NCI-H1417 treated with DMSO at 0.1 percent for 48 hours (cell line): ENCODE measurements at places on chromosomes 1 and 21.

DNA sequence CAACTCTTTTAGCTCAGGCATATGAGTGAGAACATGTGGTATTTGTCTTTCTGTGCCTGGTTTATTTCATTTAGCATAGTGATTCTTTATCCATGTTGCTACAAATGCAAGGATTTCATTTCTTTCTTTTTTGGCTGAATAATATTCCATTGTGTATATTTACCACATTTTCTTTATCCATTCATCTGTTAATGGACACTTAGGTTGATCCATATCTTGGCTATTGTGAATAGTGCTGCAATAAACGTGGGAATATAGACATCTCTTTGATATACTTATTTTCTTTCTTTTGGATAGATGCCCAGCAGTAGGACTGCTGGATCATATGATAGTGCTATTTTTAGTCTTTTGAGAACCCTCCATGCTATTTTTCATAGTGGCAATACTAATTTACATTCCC, 30.8 kb downstream of the ASB17 start:
- no peak for DNase-seq

GRCh38 chr1:51219022-51219421, 17.1 kb upstream of the RNF11 start:
- DNase-seq = no peak

DNA sequence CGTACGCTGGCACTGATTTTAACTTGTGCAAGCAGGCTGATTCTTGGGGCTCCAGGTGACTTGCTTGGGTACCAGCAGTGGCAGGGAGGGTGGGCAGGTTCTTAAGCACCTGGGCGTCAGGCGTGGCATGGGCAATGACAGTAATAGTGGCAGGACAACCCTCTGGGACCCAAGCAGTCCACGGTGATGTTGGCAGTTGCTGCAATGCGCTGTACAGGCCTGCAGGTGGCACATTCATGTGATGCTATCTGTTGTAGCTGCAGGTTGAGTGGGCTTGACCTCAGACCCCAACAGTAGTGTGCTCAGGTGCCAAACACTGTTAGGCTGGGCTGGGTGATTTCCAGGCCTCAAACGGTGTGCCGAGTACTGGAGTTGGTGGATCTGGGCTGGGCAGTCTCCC, 10.2 kb upstream of the OR10J4 start:
- no peak for DNase-seq

DNA sequence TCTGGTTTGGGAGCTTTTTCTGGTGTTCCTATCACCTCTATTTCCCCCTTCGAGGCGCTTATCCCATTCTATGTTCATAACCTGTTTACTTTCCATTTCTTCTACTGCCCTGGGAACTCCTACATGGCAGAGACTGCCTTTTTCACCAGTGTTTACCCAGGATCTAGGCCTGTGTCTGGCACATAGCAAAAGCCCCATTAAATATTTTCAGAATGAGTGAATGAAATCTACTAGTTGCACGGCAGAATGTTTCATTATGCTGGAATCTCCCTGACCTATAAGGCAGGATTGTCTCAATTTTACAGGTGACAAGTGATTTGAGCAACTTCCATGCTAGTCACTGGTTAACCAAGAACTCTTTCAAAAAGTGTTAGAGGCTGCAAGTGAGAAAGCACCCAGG, 70.1 kb downstream of the PGM1 start:
- DNase-seq = no peak

DNA sequence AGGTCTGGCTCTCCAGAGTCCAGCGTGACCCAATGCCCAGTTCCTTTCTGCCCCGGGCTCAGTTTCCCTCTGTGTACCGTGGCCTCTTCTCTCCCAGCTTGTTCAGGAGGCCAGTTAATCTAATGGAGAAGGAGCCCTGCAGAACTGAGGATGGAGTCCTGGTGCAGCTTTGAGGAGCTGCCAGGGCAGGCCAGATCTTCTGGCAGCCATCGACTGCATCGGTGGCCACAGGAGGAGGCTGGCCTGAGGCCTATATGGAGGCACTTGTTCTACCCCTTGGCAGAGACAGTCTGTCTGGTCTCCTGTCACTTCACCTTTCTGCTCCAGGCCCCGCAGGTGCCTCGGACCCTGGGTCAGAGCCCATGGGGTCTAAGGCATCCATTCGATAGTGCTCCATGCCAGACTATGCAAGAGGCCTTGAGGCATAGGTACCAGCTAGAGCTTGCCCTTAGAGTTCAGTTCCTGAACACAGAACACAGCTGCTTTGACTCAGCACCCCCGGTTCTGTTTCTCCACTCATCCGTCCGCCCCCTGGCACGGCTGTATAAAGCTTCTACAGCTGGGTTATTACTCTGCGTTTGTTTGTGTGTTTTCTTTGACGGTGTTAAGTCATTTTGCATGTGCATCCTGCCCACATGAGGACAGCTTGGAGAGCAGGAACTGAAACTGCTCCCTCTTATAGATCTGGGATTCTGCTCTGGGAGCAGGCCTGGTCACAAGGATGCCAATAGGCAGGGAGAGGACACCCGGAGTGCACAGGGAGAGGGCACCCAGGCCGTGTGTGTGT, 18.5 kb upstream of the LRRN2 start:
- no peak for DNase-seq
